ENCODE measurements at places on chromosomes 2 and 18.

DNA sequence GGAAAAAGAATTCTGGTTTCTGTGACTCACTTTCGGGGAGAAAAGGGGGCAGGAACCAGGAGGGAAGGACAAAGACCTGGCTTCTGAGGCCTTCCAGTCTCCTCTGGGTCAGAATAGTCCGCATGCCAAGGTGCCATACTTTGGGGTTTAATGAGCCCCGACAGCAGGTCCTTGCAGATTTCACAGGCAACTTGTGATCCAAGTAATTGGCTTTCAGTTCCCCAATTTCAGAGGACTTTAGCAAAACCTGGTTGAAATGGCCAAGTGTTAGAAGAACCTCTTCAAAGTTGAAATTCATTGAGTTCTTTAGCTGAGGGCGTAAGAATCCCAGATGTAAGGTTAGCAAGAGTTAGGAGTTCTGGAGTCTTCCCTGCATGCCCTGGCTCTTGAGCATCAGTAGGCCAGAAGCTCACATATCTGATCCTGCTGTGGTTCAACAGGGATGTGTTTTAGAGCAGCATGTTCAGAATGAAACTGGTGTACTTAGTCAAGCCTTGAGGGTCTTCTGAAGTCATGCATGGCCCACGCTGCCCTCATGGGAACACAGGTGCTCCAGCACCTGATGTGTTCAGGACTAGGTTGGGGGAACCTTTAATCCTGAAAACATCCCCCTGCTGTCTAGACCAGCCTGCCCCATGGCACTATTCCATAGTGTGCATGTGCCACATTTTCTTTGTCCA is 143.0 kb downstream of the NUP35 start:
- DNase-seq: no peak

DNA sequence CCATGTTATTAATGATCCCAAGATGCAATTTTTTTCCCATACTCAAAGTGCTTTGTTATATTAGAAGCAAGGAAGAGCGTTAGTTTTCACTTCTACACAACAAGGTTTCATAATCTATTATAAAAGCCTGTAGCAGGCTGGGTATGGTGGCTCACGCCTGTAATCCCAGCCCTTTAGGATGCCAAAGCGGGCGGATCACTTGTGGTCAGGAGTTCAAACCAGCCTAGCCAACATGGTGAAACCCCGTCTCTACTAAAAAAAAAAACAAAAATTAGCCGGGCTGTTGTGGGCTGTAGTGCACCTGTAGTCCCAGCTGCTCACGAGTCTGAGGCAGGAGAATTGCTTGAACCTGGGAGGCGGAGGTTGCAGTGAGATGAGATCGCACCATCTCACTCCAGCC is 19.0 kb upstream of the SERPINB2 start:
- no peak for DNase-seq

DNA sequence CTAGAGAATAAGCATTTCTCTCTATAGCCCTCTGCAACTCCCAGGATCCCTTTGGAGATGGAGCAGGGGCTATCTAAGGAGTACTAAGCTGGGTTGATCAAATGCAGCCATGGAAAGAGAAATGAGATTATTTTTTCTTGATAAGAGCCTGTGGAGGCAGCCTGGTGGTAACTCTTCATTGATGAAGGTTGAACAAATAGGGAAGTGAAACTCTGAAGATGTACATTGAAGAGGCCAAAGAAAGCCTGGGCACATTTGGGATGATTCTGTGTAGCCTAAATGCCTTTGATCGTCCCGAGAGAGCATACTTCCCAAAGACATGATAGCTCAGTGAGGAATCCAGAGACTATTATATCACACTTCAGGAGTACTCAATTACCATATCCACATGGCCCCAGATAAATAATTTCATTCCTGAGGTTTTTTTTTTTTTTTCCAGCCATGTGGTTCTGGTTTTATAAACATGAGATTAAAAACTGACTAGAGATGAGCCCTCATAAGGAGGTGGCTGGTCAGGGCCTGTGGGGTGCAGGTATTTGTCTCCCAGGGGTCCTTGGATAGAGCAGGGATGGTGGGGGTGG is 192.5 kb downstream of the TPGS2 start:
- DNase-seq: no peak

DNA sequence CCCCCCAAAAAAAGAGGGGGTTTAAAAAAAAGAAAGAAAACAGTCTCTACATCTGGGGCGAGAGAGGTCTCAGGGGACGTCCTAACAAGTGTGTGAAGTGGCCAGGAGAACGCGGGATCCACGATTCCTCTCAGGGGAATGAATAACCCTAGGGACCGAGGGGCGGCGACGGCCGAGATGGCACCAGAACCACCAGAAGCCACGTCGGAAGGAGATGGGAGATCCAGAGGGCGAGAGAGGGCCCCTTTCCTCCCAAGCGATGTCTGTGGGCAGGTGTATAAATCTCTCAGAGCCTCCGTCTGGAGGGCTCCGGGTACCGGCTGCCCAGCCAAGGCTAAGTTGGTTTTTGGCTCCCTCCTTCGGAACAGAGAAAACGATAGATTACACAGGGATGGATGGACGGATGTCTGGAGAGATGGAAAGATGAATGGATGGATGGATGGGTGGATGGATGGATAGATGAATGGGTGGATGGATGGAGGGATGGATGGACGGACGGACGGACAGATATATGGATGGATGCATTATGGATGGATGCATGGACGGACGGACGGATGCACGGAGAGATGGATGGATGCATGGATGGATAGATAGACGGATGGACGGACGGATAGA is 1.7 kb downstream of the EPHA4 start:
- peak; percentile 9 for DNase-seq

- DNase-seq: no peak
Observed at GRCh38 chr2:147607379-147607778, 237.4 kb upstream of the ACVR2A start.

DNA sequence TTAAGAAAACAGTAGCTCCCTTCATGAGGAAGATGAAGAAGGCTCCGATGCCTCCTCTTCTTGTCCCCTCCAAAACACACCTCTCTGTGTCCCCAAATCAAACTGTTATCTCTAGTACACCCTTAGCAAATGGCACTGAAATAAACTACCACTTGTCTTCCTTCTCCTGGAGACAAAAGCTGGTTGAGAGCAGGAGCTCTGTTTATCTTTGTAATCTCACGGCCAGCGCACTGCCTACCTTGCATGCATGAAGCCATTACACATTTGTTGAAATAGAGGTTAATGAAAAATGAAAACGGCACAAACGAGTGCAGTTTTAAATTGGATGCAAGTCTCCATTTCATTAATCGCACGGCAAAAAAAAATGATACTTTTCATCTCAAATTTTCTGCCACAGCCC is 113.7 kb downstream of the EPB41L3 start:
- DNase-seq: no peak

DNA sequence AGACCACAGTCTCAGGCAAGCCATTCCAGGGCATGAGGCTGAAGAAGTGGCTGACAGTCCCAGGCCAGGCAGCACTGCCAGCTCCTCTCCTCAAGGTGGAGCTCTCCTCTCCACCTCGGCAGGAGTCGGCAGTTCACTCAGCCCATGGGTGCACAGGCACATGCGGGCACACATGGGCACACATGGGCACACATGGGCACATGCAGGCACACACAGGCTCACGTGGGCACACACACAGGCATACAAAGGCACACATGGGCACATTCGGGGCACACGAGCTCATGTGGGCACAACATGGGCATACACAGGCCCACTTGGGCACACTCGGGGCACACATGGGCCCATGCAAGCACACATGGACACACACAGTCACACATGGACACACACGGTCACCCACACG is 65.3 kb upstream of the TAF1B start:
- peak; percentile 29 for DNase-seq

GRCh38 chr18:25896178-25896780 is 194.1 kb downstream of the SS18 start:
- no peak for DNase-seq

GRCh38 chr18:39946623-39947061 is 2008.4 kb upstream of the PIK3C3 start:
- DNase-seq: no peak

DNA sequence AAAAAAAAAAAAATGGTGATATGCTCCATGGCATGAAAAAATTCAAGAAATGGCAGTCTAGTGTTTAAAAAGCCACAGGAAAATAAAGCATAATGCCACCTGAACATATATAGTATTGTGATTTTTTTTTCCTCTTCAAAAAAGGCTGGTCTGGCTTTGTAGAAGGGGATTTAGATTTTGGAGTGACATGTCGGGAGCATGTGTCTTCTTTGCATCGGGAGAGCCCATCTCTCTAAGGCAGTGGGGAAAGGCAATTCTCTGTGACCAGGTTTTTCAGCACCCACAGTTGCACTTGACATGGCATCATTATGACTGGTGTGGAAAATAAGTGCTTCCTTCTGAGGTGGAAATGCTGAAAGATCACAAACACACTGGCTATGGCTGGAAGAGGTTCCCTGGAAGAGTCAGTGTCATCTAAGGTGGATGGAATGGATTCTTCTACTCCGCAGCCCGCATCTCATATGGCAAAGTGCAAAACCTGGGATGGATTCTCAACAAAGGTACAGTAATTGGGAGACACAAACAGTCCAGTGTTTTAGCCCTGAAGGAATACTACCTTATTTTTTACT is 172.5 kb downstream of the AGAP1 start:
- DNase-seq: no peak

GRCh38 chr2:26559044-26559405 is 81.1 kb upstream of the OTOF start:
- DNase-seq: no peak

GRCh38 chr2:102735416-102736109 is 26.3 kb upstream of the TMEM182 start:
- DNase-seq: no peak

DNA sequence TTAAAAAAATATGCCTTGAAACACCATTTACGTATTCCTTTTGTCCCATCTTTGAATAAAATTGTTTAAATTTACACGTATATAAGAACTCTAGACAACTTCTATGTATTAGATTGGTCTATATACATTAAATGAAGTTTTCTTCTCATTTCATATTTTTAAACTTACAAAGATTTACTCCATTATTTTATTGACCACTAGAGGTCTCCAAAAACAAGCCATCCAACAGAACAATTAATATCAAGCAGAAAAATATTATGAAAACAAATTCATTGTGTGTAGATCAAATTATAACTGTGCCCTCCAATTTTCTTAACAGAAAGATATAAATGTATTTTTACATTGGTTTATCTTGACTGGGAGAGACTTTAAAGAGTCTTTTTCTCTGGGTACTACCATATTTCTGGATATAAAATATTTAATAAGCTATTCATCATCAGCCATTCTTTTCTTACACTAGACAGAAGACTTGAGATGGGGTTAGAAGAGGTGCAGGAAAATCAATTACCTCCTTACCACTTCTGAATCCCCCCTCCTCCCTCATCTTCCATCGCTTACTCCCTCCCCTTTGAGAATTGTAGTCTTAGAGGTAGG is 66.5 kb downstream of the DPP4 start:
- DNase-seq: no peak

DNA sequence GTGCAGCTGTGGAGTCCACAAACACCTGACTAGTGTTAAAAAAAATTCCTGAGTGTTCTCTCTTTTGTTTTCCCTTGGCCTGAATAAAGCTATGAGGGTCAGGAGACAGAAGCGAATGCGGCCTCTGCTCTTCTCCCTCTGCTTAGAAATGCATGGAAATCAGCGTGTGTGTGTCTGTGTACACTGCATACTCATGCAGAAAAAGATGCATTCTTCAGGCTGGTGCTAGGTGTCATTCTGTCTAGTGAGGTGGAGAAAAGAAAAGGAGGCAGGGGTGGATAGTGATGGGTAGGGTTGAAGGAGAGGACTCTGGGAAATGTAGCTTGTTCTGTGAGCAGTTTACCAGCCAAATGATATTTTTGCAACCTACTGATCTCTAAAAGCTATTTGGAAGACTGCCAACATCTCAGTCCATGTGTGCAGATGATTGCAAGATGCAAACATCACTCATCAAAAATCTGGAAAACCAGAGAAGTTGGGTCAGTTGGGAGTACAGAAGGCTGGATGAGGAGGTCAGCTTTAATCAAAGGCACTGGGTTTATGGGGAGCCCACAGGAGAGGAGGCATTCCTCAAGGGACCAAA is 177.7 kb downstream of the INSIG2 start:
- DNase-seq: no peak

DNA sequence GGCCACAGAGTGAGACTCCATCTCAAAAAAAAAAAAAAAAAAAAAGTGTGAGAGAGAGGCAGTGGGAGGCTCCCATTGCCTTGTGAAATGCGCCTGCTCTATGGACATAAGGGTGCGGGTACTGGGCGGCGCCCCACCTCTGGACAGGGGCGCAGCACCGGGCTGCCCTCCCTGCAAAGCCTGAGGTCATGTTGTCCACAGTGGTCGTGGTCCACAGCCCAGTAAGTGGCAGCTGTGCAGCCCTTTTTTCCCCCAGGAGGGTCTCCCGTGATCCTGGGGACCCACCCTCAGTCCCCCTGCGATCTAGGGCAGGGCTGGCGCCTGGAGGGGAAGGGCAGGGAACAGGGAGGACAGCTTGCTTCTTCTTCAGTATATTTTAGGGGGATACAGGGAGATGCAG is 37.8 kb downstream of the LPIN1 start:
- no peak for DNase-seq

GRCh38 chr2:21034156-21034971 is 9.5 kb downstream of the APOB start:
- no peak for DNase-seq

GRCh38 chr2:222733846-222734702 is 62.6 kb downstream of the MOGAT1 start:
- no peak for DNase-seq

DNA sequence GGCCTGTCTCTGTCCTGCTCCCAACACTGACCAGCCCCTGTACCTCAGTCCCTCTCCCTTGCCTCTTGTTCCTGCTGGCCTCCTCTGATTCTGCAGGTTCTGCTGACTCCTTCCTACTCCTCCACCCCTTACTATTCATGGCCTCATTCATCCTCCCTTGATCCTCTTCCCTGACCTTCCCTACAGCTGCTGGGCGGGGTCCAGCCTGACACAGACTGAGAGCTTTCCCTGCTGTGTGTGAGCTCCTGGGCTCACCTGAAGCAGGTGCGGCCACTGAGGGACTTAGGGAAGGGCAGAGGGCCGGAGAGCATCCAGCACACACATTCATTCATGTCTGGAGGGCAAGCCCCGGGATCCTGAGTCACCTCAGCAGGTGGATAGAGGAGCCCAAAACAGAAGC is 185.6 kb downstream of the CTIF start:
- DNase-seq: no peak

DNA sequence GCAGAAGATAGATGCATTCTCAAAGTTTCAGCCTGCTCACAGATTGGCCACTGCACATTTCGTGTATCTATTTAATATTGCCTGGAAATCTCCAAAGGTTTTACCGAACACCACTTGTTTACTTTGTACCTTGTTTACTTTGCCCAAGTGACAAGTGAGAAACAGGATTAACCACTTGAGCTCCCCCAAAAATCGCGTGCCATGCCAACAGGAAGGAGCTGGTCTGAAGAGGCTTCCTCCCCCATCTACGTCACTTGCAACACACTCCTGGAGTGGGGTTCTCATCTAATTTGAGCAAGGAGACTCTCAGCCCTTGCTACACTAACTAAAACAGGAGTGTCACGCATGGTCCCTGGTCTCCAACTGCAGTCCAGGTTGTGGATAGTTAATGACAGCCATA is 212.5 kb upstream of the TMEM200C start:
- no peak for DNase-seq

GRCh38 chr2:164697688-164698461 is 76.6 kb upstream of the GRB14 start:
- DNase-seq: no peak

GRCh38 chr18:11987527-11987926 is 6.2 kb downstream of the IMPA2 start:
- DNase-seq: no peak
